Foreskin keratinocyte (primary cell): ENCODE measurements at places on chromosomes 7 and 10.

- DNase-seq, result peak; percentile 46
Observed at GRCh38 chr7:53657586-53657985, 622.2 kb downstream of the POM121L12 start.

GRCh38 chr7:22331704-22332103 lies 25.2 kb downstream of the RAPGEF5 start:
- no peak for DNase-seq

- no peak for DNase-seq
Observed at GRCh38 chr7:157877298-157878090, 540.7 kb downstream of the DNAJB6 start.

GRCh38 chr10:131205556-131205955 lies 106.0 kb downstream of the TCERG1L start:
- no peak for DNase-seq

GRCh38 chr7:12357508-12357907 lies 46.2 kb downstream of the VWDE start:
- no peak for DNase-seq

DNA sequence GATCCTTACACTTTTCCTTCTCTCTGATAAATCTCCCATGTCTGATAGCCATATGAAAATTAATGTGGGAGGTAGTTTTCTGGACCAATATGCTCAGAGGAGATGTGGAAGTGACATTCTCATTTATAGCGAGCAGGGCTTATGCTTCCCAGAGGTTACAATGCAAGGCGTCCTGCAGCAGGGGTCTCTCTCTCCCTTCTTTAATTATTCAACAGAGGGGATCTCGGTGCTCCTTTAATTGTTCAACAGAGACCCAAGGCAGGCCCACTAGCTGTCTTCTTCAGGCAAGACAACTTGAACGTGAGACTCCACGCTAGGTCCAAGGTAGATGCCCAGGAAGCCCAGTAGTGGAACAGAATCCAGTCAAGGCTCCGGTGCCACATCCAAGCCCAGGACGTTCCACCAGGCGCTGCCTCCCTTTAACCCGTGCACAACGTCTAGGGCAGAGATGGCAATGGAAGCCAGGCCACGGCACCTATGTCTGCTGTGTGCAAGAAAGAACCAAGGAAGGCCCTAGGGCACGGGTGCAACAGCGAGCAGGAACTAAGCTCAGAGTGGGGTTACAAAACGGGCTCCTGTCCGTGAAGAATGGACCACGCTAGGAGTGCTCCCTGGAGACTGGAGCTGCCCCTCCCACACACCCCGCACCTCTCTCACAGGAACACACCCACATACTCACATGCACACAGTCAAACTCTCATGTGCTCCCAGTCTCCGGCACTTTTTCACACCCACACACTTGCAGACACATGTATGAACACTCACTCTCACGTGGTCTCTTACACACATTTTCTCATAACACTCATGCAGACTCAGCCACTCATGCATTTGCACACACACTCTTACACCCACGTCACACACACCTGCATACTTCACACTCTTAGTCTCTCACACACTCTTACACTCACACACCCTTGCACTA lies 230.4 kb downstream of the TNS3 start:
- no peak for DNase-seq
